ENCODE measurements at places on chromosomes 6 and 20.

DNA sequence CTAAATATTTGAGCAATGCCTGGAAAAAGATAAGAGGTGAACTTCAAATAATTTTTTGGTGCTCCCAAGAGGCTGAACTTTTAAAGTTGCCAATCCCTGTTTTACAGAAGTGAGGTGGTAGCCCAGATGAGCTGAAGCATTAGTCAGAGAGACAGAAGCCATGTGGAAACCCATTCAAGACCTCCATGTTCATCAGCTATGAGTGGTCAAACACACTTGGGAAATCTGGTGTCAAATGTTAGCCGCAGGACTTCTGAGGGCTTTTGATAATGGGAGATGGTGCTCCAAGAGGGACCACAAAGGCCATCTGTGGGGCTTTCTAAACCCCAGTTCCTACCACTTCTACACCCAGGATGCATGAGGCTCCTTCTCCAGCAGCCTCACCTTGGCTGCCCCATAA is 77.5 kb upstream of the MRPS10 start:
- DNase-seq: no peak

- no peak for DNase-seq
These were observed 383.5 kb downstream of the PRKN start for GRCh38 chr6:162343936-162344645.

DNA sequence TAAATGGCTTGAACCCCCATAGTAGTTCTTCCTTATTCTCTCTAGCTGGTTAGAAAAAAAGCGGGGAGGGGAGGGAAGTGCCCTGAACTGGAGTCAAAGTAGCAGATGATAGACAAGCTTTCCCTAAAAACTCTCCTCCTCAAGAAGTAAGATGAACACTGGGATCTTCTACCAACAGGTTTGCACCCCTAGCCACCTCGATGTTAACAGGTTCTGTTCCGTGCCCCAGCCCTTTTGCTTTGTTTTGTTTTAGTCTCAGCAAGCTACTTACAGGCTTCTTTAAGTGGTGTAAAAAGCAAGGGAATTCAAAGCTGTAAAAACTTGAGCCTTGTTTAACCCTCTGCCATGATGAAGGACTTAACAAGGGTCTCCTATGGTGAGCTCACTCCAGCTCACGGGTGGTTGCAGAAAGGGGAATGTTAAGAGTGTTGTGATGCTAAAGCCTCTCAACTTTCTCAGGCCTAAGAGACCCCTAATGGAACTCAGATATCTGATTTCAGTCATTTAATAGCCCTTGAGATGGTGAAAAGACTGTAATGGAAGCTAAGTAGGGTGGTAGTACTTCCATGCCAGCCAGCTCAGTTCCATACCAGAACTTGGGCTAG is 106.0 kb downstream of the FOXO3 start:
- no peak for DNase-seq

DNA sequence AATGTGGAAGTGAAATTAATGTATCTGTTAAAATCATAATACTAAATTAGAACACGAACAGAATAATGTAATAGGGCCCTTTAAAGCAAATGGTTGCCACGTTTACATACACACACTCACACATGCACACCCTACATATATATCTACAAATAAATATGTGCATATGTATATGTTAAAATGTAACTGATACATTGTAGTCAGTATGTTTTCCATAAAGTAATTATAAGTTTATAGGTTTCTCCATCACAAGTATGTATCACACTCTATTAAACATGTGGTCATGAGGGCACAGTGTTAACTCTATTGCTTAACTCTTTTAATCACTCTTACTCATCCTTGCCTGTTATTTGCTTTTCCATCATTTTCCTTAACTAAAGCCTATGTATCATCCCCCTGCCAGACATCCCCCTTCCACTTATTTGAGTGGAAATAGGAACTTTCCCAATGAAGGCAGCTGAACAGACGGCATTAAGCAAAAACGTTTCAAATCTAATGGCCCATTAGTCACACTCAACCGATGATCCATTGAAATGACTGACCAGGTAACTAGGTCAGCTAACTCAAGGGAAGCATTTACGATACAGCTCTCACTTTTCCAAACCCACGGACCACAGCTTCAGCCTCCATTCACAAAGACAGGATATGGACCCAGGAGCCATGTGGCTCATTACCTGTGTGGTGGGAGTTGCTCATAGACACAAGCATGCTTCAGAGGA is 89.3 kb downstream of the HAO1 start:
- no peak for DNase-seq

GRCh38 chr6:168695701-168696100 is 254.7 kb downstream of the SMOC2 start:
- DNase-seq: no peak

GRCh38 chr6:26194816-26195375 is 107.7 kb downstream of the HFE start:
- DNase-seq: no peak

- no peak for DNase-seq
These were observed 9.7 kb upstream of the CCR6 start for GRCh38 chr6:167113047-167113754.

DNA sequence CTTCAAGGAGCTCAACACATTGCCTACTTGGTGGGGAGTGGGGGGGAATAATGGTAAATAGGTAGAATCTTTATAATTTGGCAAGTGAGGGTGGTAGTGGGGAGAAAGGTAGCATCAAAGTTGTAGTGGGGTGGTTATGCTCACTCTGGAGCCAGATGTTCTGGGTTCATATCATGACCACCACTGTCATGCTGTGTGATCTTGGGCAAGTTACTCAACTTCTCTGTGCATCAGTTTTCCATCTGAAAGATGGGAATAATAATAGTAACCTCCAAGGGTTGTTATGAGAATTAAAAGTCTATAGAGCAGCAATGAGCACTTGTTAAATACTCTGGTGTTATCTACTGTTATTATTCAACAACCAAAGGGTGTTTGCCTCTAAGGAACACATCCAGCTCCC is 22.0 kb upstream of the PREX1 start:
- DNase-seq: no peak

DNA sequence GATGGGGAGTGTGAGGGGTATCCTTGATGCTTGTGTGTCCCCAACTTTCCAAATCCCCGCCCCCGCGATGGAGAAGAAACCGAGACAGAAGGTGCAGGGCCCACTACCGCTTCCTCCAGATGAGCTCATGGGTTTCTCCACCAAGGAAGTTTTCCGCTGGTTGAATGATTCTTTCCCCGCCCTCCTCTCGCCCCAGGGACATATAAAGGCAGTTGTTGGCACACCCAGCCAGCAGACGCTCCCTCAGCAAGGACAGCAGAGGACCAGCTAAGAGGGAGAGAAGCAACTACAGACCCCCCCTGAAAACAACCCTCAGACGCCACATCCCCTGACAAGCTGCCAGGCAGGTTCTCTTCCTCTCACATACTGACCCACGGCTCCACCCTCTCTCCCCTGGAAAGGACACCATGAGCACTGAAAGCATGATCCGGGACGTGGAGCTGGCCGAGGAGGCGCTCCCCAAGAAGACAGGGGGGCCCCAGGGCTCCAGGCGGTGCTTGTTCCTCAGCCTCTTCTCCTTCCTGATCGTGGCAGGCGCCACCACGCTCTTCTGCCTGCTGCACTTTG is at the start of gene TNF:
Gene TNF (plus strand): TSS at position 231 of the 567 bp plus-strand sequence. CDS start 177 bp downstream, at position 408.
- peak; percentile 83 for DNase-seq

DNA sequence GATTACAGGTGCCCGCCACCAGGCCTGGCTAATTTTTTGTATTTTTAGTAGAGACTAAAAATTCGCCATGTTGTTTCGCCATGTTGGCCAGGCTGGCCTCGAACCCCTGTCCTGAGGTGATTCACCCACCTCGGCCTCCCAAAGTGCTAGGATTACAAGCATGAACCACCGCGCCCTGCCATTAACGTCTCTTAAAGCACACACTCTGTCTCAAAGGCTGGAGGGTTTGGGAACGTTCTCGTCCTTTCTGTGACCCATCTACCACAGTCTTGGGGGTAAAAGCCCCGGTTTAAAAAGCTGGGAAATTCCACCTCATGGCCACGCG is 57.8 kb upstream of the ARID1B start:
- DNase-seq: no peak

GRCh38 chr6:154390034-154390433 is 33.4 kb upstream of the IPCEF1 start:
- no peak for DNase-seq

DNA sequence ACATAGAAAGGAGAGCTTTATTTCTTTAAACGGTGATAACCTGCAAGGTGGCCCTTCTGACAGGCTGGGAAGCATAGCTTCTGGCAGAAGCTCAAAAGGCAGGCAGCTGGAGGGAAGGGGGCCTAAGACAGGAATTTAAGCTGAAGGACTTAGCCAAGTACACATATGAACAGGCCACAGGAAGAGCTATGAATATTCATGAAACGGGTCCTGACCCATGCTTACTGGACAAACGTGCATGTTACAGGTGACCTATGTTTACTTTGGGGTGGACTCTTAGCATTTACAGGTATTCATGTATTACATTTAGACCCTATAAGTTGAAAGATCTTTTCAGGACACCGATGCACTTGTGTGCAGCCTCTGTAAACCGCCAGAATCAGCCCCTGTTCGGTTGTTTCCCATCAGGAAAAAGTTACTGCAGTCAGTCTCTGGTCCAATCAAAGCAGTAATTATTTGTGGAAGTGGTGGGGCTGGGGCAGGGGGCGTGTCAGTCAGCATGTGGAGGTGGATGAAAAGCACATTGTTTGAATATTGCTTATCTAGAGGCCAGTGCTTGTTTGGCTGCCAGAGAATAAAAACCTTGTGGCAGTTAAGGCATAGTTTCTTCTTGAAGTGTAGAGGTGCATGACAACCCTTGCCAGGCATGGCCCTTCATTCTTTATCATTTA is 2.9 kb upstream of the GZF1 start:
- DNase-seq: no peak

- DNase-seq: no peak
These were observed 53.6 kb upstream of the BHLHE23 start for GRCh38 chr20:63060057-63060991.

GRCh38 chr6:16769131-16769985 is 8.1 kb upstream of the ATXN1 start:
- peak; percentile 64 for DNase-seq

- DNase-seq: no peak
These were observed 147.7 kb downstream of the JARID2 start for GRCh38 chr6:15393605-15394004.

GRCh38 chr6:7628909-7629308 is 38.9 kb downstream of the SNRNP48 start:
- no peak for DNase-seq
